CD8-positive, alpha-beta T cell (primary cell): ENCODE measurements at places on chromosomes 2 and 18. TPM values are rescaled to one million over a fixed set of nuclear protein-coding genes. Genes with fewer than 3 reads are reported as not detected.

Gene ABCB11
- not detected for total RNA-seq

- no peak for DNase-seq
Observed at GRCh38 chr2:2528846-2529245, 197.8 kb upstream of the MYT1L start.

- no peak for DNase-seq
Observed at GRCh38 chr2:196088203-196088602, 19.6 kb upstream of the DNAH7 start.

DNA sequence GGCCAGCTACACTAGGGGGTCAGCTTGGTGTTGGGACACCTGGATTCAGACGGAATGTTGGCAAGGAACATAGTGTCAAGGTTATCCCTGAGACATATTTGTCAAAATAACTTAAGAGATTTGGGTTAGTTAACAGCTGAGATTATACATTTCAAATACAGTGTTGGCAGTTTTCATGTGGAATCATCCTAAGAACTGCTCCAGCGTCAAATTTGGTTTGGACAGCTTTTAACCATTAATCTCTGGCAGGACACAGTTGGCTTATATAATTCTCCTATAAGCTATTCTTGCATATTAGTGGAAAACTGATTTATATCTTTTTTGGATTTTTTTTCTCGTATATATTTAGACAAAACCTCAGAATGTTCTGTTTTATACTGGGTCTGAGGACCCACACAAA is 132.2 kb downstream of the CCDC85A start:
- DNase-seq, result no peak

- no peak for DNase-seq
Observed at GRCh38 chr18:68916734-68917133, 118.9 kb downstream of the CCDC102B start.

- DNase-seq, result no peak
Observed at GRCh38 chr18:9348079-9348671, 13.6 kb downstream of the TWSG1 start.

DNA sequence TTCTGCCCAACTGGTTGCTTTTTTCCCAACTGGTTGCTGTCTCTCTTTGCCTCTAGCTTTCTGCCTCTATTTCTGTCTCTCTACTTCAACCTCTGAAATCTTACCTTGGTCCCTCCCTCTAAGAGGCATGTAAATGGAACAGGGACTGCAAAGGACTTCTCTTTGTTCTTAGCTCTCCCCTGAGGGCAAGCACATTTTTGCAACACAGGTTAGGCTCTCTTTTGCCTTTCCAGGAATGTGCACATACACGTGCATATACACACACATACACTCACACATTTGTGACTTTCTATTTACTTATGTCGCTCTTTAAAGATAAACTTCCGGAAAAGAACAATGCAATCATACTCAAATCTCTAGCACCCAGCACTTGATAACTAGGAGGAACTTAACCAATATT is 262.6 kb upstream of the DDX18 start:
- DNase-seq, result no peak

Gene DYSF
- total RNA-seq, result 6.2 TPM

- DNase-seq, result no peak
Observed at GRCh38 chr2:168396131-168396530, 59.9 kb upstream of the CERS6 start.

DNA sequence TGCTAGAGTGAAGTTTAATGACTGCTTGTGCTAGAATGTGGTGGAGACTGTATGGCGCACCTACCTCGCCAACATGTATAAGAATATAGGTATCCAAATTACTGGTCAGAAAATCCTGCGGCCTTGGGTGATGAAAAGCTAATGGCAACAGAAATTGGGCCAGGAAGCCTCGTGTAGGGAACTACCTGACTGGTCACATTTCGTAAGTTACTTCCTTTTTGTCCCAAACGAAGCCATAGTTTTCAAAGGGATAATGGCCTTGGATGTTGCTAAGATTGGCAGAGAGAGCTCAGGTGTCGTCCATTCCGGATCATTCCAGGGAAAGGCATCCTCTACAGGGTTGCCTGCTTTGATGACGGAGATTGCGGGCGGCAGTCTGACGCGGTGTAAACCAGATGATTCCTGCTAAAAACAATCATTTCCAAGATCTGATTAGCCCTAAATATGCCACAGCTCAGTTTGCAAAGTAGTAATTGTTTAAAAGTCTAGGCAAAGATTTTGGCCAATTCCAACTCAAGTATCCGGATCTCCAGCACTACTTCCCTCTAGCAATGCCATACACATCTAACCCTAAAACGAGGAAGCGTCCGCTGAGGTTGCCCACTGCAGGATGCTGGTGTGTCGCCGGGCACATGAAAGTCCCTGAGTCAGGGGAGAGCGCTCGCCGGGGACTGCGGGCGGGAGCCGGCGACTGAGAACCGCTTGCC is 708 bp upstream of the MALT1 start:
- DNase-seq, result peak; percentile 36

DNA sequence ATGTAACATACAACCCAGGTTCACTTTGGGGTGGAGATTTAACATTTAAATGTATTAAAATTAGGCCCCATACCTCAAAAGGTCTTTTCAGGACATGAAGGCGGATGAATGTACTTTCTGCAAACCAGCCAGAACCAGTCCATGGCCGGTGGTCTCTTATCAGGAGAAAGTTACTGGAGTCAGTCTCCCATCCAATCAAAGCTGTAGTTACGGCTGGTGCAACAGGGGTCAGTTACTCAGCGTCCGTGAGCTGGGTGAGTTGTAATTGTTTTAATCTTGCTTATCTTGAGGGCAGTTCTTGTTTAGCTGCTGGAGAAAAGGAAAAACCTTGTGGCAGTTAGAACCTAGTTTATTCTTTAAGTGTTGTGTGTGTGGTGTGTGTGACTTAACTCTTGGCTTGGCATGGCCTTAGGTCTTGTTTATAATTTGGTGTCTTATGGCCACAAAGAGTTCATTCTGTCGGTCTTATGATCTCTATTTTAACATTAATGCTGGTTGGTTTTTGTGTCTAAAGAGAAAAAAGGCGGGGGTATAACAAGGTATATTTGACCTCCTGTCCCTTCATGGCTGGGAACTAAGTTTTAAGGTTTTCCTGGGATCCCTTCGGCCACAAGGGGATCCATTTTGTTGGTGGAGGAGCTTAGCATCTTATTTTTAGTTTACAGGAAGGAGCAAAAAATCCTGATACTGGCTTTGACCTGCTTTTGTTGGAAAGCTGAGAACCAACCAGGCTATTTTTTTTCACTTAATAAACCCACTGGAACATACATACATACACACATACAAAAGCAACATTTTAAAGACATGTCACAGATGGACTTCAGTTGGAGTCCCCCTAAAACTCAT is 143.5 kb upstream of the NCK2 start:
- DNase-seq, result no peak

- DNase-seq, result no peak
Observed at GRCh38 chr2:182917924-182918323, 51.5 kb upstream of the FRZB start.

DNA sequence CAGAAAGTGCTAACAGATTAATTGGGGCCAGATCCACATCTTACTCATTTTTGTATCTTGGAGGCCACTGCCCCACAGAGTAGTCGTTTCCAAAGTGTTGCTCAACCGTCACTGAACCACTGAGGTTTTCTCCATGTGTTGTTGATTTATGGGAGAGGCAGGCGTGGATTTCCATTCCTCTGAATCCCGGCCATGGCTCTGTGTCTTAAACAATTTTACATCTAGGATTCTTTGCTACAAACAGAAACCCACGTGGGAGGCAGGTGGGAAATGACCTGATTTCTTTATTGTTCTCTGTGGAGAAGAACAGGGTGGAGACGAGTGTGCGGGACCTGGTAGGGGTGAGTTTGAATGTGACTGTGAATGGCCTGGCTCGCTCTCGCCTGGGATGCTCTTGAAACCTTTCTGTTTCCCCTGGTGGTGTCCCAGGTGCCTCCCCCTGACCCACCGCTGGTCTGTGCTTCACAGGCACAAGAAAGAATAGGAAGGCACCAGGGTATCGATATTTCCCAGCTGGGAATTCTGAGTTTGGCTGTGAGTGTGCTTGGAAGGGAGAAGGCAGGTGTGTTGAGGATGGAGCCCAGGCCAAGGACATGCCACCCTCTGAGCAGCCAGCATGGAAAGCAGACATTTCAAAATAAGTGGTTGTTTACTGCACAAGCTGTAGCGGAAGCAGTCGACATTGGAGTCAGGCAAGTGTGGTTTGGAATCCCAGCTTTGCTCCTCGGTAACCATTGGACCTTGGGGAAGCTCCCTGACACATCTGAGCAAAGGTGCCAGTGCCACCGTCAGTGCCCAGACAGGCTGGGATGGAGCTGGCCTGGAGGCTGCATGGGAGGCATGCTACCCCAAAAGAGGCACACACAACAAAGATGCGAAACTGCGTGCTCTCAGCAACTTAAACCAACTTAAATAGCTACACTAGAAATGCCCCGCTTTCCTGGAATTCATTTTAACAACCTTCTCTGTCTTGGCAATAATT is 50.0 kb downstream of the LPIN1 start:
- peak; percentile 35 for DNase-seq

DNA sequence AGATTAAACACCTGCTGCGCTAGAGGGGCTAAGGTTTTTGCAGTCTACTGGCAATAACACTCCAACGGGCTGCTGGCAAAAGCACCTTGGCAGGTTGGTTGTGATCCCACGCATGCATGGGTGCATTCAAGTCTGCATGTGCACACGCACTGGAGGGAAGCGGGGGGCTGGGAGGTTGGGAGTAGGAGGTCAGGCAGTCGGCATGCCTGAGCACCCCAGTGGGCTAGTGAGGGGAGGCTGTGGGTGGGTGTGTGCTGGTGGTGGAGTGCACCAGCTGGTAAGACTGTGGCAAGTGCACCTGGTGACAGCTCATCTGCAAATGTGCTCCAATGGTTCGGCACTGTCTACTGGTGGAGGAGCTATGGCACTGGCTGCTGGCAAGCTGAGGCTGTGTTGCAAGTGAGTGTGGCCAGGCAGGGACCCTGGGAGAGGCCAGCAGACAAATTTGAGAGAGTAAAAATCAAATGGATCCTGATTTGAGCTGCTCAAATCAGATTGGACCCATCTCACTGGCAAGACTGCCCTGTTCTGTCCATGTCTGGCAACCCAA is 460.6 kb upstream of the DSEL start:
- no peak for DNase-seq

- peak; percentile 25 for DNase-seq
Observed at GRCh38 chr2:240136671-240137292, 677 bp upstream of the COPS9 start.

GRCh38 chr2:227529871-227530270 is 57.9 kb downstream of the AGFG1 start:
- no peak for DNase-seq

- DNase-seq, result no peak
Observed at GRCh38 chr2:2939078-2939795, 438.4 kb downstream of the EIPR1 start.

Gene SKOR2
- total RNA-seq, result not detected

Gene KLHL14
- 0.17 TPM for total RNA-seq

DNA sequence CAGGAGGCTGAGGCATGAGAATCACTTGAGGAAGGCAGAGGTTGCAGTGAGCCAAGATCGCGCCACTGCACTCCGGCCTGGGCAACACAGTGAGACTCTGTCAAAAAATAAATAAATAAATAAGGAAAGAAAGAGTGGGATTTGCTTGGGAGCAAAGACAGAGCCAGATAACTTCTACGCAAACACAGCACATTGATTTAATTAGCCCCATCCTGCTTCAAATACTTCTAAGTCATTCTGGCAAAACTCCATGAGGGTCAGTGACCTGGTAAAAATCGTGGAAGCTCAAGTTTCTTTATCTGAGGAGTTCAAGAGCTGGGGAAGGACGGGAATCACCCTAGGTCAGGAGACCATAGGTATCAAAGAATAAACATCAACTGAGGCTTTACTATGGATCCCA is 70.6 kb upstream of the TCF7L1 start:
- DNase-seq, result no peak

DNA sequence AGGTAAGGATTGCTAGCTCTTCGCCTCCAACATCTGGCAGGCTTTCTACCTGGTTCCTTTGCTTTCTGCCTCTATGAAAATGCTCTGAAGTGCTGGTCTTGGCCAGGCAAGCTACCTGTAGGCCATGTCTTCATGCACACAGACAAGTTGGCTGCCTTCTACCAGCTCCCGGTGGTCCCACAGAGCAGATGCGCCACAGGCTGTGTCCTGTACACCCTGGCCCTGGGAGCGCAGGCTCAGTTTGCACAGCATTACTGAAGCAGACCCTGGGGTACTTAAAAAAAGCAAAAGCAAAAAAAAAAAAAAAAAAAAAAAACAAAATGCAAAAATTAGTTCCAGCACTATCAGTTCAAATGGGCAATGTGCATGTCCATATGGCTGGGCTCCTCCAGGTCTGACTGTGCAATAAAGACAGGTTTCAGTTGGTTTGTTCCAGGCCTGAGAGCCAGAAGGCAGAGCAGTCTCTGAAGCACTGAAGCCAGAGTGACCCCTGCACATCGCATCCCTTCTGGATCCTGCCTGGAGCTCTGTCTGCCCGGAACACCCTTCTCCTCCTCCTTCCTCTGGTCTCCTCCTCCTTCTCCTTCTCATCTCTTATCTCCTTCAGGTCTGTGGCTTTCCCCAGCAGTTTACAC is 288.0 kb upstream of the REV1 start:
- DNase-seq, result no peak

Gene TMEM185B
- total RNA-seq, result 21.3 TPM

GRCh38 chr2:190746971-190747761 is 98.3 kb downstream of the NAB1 start:
- no peak for DNase-seq

GRCh38 chr2:155696571-155696970 is 636.0 kb downstream of the NR4A2 start:
- no peak for DNase-seq

GRCh38 chr18:37249171-37249886 is 316.3 kb downstream of the CELF4 start:
- DNase-seq, result no peak

DNA sequence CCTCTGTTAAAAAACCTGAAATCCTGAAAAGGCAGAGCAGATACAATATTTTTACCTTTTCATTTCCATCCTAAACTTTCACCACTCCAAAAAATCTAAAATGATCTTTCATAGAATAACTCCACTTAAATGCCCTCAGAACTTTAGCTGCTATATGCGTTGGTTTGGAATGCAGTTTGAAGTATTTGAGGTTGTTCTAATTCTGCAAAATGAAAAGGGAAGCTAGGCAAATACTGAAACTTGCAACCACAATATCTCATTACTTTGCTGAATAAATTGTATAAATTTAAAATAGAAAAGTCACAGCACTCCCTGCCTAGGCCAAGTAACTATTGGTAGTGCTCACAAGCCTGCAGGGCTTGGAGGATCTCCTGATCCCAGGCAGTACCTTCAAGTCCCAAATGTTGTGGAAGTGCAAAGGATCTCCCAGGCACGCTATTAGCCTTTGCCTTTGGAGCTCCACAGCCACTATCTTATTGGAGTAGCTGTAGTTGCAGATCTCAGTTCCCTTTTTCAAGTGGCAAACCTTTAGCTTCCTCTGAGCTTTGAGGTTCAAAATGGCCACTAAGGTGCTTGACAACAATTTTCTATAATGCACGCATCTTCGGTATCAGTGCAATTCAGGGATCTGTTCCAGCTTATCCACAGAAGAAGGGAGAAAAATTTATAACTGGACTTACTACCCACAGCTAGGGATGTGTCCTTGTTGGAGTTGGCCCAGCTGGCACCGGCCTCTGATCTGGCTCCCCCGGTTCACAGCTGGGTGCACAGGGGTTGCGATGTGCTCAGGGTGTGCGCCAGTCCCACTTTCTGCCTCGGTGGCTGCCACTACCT is 43.4 kb upstream of the ANKRD62 start:
- DNase-seq, result no peak

Gene NUP35
- total RNA-seq, result 14.5 TPM

- DNase-seq, result no peak
Observed at GRCh38 chr2:127096718-127097470, 10.1 kb downstream of the BIN1 start.

Gene SLC19A3
- total RNA-seq, result not detected
